ENCODE measurements at places on chromosomes 7 and 10.

DNA sequence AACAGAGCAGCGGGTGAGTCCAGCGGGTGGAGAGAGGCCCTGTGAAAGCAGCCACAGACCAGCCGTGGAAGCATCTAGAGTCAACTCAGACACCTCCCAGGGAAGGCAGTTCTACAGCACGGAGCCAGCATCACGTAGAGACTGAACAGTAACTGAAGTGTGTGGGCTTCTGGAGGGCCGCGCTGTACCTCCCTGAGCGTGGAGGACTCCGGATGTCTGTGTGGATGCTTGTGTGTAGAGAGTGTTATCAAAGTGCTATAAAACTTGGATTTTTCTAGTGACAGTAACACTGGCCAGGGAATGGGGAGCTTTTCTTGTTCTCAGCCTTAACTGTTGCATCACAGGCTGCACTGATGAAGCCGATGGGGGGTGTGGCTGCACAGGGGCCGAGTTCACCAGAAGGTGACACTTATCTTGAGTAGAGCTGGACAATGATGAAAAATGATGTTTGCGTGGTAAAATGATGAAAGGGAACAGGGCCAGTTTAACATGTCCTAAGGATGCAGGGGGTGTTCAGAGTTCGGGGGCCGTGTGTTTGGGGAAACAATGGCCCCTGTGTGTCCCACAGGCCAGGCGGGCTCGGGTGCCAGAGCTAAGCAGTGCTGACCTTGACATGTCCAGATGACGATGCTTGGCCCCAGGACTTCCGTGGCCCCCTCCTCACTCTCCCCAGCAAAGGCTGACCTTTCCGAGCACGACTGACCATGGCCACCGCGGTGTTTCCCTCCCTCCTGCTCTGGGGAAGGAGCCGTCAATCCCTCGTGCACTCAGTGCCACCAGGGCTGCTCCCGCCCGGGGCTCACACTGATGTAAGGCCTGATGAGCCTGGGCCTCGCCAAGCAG lies 21.9 kb downstream of the MNX1 start:
- no peak for DNase-seq

DNA sequence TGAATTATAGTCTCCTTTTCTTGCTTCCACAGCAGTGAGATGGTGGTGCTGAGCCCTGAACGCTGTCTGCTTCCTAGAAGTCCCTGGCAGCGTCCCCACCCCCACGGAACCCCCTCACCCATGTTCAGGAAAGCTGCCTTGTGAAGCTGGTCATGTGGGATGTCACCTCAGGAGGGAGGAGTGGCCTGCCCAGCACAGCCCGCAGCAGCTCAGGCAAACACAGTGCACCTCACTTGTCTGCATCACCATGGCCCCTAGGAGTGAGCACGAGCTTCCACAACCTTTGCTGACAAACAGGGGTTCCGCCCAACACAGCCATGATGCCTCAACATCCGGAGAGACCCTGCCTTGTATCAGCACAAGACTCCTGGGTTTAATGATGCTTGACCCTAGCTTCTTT lies 508.9 kb downstream of the RPS24 start:
- no peak for DNase-seq

GRCh38 chr7:144500225-144500624 lies 96.7 kb upstream of the NOBOX start:
- DNase-seq: no peak

DNA sequence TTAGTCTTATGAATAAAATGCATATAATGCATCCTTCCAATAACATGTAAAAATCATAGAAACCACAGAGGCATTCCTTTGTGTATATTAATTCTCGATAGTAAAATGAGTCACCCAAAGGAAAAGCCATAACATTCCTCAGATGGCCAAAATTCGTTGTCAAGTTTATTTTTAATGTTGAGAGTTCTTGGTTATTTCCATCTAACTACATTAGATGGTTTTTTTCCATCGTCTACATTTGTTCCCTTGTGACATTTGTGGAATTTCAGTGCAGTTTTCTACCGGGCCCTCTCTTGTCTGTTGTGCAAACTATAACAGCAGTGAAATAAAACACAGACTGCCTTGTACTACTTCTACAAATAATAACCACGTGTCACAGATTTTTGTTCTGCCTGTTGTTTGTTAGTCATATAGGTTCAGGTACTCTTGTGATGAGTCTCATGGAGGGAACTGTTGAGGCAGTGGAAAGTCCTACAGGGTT lies 54.7 kb upstream of the CCAR1 start:
- no peak for DNase-seq

DNA sequence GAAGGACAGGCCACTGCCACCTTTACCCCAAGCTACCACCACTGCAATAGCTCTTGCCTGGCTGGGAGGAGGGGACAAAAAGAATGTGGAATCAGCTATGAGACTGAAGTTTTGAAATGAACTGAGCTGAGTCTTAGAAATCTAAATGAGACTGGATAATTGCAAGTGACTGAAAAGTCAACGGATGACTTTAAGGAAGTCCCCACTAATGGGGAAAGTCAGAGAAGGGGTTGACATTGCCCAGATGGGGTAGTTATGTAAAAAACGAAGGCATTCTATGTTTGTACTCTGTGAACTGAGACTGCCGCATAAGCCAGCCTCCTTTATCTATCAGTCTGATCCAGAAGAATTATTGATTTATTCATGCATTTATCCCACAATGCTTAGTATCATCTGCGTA lies 67.2 kb downstream of the RBM20 start:
- DNase-seq: no peak

GRCh38 chr7:78970440-78970916 lies 483.0 kb downstream of the MAGI2 start:
- no peak for DNase-seq

GRCh38 chr7:47611045-47611511 lies 29.2 kb upstream of the TNS3 start:
- DNase-seq: no peak

DNA sequence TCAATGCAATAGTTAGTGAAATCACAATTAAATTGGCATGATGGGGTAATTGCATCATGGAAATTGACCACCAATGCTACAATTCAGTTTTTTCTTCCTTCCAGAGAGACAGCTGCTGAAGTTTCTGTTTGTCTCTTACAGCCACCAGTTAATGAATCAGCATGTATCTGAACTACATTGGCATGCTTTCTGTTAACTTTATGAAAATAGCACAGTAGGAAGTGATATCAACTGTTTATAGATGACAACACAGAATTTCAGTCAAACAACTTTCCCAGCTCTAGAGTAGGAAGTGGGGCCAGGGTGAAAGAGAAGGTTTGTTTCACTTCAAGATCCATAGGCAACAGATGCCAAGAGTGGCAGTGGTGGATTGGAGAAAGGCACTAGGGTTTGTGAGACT lies 339.6 kb upstream of the VWC2 start:
- DNase-seq: no peak

GRCh38 chr7:124413029-124413428 lies 352.6 kb downstream of the GPR37 start:
- no peak for DNase-seq

DNA sequence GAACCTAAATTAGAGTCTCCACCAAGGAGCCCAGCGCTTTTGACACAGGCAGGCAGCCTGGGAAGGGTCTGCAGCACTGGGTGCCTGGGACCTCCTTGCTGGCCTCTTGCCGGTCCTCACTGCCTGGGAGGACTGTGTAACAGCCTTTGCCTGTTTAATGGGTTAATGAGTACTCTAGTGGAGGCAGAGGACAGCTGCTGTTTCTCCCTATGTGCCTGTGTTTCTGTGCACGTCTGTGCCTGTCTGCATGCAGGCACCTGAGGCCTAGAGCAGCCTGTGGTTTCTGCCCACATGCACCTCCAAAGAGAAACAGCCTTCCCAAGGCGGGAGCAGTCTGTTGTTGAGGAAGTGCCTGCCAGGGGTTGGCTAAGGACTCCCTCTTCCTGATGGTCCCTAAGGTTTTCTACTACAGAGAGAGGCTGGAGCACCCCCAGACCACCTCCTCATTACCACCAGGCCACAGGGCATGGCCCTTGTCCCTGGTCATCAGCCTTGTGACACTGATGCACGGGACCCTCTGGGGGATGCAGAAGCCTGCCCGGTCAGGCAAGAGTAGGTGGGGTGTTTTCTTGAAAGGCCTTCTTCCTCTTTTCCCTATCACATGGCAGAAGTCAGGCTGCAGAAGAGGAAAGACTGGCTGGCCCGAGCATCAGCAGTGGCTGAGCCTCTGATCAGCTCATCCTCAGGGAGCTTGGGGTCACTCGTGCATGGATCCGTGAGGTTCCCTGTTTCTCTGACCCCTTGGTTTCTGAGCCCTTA lies 14.2 kb downstream of the SLC29A3 start:
- no peak for DNase-seq

GRCh38 chr10:121926671-121927317 lies 1.0 kb downstream of the ATE1 start:
- no peak for DNase-seq

- DNase-seq: no peak
Observed at GRCh38 chr7:119232091-119232490, 1007.6 kb downstream of the ANKRD7 start.

DNA sequence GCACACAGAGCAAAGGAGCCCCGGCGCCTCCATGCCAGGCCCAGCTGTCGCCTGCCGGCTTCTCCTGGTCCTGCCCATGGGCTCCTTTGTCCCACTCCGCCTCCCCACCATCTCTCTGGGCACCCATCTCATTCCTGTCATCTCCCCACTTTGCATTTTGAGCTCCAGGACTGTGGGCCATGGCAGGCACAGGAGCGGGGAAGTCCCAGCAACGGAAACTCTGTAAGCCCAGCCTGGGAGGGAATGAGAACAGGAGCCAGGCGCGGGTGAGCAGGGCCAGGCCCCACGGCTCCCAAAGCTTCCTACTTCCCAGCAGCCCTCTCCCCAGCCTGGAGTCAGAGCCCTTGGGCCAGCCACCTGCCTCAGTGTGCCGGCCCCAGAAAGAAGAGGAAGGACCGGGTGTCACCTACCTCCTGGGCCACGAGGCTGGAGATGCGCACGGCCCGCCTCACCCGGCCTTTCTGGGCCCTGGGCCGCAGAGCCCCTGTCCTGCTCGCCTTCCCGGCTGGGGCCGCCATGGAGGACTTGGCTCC lies 23.1 kb downstream of the KCNH2 start:
- no peak for DNase-seq

- DNase-seq: no peak
Observed at GRCh38 chr10:126170776-126171175, 217.5 kb downstream of the ADAM12 start.

- DNase-seq: no peak
Observed at GRCh38 chr10:127092916-127093315, 103.5 kb downstream of the INSYN2A start.

DNA sequence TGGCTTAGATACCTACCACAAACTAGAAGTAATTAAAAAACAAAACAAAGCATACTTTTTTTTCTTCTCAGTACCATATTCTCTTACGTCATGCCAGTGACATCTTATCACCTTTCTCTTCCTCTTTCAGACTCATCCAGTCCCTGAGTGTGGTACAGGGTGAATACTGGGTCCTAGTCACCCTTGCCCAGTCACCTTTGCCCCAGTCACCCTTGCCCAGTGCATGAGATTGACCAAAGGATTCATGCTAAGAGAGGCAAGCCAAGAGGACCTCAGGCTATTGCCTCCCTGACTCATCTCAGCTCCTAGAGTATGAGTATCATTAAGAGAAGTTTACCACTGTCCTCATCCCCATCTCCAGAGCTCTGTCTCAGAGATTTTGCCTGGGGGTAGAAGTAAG lies 10.0 kb upstream of the TSPAN12 start:
- DNase-seq: no peak

DNA sequence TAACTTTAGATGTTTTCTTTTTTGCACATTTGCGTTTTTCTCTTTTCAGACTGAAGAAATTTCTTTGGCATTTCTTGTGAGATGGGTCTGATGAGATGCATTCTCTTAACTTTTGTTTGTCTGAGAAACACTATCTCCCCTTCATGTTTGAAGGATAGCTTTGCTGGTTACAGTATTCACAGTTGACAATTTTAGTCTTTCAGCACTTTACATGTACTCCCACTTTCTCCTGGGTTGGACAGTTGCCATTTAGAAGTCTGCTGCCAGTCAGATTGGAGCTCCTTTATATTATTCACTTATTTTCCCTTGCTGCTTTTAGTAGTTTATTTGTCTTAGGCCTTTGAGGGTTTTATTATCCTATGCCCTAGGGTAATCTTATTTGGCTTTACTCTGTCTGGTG lies 67.3 kb upstream of the VOPP1 start:
- DNase-seq: no peak
